ENCODE measurements at places on chromosomes 1 and 21.

GRCh38 chr1:112961072-112961471 lies 5.1 kb upstream of the SLC16A1 start:
- DNase-seq = no peak

- no peak for DNase-seq
These were observed 290.0 kb downstream of the OMA1 start for GRCh38 chr1:58256546-58256945.

DNA sequence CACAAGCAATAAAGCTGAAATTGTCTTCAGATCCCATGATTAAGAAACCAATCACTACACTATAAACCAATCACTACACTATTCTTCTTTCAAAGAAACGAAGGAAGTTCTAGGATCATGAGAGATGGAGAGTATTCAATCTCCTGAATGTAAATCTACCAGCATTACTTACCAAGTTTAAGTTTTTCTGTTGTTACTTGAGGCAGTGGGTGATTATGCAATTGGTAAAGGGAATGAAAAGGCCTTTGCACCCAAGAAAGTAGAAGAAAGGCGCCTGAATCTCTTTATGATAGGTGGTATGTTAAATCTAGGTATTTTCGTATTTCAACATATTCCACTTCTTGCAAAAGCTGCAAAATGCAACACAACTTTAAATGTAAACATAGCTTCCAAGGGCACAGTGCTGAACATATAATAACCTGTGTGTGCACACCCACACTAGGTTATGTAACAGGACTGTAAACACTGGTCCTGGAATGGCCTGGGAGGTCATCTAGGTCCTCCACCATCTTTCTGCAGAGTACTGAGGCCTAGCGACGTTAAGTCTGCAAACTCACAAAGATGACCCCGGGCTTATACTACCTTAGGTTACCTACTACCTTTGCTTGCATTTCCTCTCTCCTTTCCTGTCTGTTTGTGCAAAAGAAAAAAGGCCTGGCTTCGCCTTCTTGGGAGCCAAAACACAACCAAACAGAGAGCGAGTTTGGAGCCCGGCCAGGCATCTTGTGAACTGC lies 1.1 kb upstream of the UAP1 start:
- DNase-seq = no peak

DNA sequence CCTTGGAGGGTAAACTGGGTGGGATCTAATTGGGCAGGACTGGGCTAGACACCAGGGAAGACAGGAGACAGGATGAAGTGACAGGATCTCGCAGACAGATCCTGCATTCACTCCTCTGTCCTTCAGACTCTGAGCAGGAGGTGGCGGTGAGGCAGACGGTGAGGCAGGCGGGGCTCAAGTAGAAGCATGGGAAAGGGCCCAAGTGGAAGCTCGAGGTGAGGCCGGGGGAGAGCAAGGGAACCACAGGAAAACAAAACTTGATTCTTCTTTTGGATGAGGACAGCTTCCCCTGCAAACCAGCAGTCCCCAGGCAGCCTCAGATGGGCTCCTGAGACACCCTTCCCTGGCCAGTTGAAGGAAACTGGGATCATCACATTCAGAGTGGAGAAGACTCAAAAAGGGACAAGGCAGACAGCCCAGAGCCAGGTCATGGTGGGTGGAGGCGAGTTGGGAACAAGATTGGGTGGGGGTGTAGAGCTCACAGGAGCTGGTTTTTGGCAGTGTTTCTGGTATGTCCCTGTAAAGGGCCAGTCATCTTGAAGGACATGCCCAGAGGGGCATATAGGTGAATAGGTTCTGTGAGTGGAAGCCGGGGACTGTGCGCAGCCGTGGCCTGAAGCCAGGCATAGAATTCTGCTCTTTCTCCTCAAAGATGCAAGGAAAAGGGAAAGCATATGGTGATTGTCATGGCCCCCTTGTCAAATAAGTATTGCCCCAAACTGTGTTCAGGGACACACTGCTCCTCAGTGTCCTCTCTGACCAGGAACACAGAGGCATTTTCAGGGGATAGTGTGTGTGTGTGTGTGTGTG lies 18.0 kb downstream of the INKA2 start:
- no peak for DNase-seq

DNA sequence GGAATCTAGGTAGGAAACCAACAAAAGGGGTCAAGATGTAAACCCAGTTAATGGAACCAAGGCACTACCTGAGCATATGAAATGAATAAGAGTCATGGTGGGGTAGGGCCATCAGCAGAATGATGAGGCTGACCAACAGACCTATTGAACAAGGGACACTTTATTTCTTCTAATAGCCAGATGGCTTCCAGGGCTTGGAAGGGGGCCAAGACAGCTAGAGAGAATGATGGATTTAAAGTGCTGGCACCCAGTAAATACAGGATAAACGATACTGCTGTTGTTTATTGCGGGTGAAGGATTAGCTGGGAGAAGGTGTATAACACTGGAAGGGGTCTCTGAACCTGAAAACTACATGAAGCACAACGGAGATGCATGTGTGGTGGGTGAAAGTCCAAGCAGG lies 15.6 kb downstream of the DDAH1 start:
- DNase-seq = no peak

GRCh38 chr1:155466996-155467395 lies 95.6 kb downstream of the ASH1L start:
- DNase-seq = no peak

DNA sequence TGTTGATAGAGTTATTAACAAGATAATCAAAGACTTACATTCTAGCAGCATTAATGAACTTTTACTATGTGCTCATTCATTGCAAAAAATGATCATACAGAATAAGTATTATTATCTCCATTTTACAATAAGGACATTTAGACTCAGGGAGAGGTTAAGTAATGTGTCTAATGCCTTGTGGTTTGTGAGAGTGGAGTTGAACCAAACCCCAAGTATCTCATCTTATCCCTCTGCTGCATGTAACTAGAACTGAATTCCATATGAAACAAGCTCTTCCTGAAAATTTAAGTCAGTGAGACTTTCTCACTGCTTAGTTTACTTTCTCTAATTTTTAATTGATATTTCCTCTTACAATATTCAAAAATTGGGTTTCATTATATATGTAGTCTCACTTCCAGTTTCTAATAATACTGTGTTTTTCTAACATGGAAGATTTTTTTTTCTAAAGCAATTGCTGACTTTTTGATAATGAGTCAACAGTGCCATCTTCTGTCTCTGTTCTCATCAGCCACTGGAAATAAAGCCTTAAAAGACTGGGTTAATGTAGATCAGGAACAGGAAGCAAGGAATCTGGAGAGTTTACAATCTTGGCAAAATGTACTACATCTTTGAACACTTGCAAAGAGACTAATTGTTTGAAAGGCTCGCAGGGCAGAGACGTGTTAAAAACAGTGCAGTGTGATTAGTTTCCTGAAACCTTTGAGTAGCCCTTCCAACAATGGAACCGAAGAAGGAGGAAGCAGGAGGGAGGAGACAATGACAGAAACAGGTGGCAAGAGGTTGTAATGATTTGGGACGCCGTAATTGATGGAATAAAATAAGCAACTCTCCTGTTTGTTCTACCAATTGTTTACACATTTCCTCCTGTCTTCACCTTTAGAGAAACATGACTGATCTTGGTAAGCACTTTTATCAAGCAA lies 567.6 kb downstream of the MRPL39 start:
- DNase-seq = no peak

- no peak for DNase-seq
These were observed 512.5 kb upstream of the LRRC7 start for GRCh38 chr1:69055194-69055593.

DNA sequence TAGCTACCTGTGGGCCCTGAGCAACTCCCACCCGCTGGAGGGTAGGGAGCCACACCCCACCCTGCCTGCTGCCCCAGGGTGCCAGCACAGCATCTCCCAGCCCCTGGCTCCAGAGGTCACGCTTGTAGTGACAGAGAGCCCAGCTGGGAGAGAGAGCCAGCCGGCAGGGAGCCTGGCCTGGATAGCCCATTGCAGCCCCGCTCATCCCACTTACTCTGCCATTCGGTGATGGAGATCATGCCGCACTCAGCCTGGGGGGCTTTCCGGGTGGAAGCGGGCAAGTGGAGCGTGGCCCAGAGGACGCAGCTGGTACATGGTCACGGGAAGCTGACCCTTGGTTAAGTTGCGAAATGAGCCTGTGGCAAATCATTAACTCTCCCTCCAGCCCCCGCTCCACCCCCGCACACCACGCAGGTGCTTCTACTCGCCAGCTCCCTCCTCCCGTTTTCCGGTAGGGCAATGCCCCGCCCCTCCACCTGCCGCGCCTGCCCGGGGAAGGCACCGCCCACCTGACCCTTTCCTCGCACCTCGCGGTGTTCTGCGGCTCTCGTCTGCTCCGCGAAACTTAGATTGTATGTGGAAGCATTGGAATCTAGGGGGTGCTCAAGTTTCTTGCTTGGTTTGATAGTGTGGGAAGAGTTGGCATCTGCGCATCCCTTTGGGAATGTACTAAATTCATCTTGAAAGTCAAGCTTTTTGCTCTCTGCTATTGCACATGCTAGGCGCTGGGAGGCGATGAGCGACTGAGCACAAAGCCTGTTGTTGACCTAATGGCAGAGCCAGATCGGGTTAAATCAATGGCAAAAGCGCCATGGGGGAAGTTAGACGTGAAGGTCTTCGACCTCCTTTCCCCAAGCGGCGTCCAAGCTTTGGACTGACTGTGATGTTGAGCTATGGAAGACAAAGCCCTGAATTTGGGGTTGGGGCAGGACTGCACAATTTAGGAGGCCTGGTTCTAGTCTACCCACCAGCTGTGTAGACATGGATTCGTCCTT lies at the start of gene GOLT1A:
Gene GOLT1A (minus strand): TSS at position 321 of the 995 bp plus-strand sequence. CDS start 82 bp downstream, at position 239.
- DNase-seq = peak; percentile 58
